AG04449 (cell line): ENCODE measurements at places on chromosomes 4 and X.

GRCh38 chrX:154605566-154605965, 13.5 kb downstream of the CTAG1B start:
- DNase-seq, result no peak

DNA sequence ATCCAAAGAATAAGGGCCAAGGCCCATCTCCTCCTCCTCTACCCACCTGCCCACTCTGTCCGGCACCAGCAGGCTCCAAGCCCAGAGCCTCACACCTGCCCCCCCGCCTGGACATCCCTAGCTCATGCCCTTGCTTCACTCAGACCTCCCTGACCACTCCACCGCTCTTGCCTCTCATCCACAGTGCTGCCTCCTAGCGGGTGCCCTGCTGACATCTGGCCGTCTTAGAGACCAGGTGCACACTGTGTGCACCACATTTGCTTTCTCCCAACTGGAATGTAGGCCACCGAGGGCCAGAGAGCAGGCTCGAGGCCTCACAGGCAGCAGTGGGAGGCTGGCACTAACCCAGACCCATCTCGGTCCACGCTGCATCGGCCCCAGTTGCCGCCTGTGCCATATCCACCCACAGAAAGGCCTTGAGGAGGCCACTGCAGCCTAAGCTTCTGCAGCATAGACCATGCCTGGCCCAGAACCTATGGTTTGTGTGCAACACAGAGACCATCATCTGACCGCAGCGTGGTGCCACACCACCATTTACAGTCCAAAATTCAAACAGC, 13.5 kb downstream of the LETM1 start:
- DNase-seq, result no peak

- DNase-seq, result peak; percentile 49
These were observed 20.2 kb downstream of the TMEM31 start for GRCh38 chrX:103730796-103731493.

DNA sequence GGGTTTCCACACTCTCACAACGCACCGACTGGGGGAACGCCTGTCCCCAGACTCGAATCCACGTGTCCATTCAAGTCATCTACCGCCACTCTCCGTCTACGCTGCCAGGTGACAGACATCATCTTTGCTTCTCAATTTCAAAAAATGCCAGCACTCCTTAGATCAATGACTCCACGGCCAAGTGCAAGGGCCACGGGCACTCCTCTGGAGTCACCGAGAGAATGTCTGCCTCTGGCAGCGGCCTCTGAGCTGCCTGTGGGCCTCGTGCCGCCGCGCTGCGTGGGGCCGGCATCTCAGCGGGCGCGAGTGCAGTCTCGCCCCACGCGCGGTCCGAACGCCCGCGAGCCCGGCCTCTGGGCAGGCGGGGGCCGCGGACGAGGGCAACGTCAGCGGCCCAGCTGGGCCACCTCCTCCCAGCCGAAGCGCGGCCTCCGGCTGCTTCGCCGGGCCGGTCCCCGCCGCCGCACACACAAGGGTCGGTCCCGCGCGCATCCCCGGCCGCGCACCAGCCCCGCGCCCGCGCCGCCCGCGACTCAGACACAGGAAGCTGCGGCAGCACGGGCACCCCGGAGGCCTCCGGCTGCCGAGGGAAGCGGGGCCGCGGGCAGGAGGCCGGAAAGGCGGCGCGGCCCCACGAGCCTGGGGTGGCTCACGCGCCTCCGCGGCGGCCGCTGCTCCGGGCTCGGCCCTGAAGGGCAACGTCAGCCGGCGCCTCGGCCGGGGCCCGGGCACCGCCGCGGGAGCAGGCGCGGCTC, 450 bp downstream of the ACSL1 start:
- DNase-seq, result no peak
